ENCODE measurements at places on chromosomes 1 and 21. TPM values are rescaled to one million over a fixed set of nuclear protein-coding genes. Genes with fewer than 3 reads are reported as not detected.

DNA sequence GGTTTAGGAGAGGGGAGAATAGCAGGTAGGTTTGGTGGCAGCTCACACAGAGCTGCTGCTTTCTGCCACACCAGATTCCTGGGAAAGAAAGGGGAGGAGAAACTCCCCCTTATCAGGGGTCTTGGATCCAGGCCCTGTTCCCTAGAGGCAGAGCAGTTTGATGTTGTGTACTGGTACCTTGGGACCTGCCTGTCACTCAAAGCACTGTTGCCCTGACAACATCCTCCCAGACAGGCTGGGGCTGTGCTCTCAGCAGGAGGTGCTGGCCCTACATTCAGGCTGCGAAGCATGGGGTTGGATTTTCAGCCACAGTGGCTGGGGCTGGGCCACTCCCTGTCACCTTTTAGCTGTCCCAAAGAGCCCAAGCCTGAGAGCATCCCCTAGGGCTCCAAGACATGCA, 188.0 kb downstream of the GRIK3 start:
- DNase-seq = no peak
- H3K36me3 ChIP-seq = no peaks in the 10 kb centered on the region

DNA sequence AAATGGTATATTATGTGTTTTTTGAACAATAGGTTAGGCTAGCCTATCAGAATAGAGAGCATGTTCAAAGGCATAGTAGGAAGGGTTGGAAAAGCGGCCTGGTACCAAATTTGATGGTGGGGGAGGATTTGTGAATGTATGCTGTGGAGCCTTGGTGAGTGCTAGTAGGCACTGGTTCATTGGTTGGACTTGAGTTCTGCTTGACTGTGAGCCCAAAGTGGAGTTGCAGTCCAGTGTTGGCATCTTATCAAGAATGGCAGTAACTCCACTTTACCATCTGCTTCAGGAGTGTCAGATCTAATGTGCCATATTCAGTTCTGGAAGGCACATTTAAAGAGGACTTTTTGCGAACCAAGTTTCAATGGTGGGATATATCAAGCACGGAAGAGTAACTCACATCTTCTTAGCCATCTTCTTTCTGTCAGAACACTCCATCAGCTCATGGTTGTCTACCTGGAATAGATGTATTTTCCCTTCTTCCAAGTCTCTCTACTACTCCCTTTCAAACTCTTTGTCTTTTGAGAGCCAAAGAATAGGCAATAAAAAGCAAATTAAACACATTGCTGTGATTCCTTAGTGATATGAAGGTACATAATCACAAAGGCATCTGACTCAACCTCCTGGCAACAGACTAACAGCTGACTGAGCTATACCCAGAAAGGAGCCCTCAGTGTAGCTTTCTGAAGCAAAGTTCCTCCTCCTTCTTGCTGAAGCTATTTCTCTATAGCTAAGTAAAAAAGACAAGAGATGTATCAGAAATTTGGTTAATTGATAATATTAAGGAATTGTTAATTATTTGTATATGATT, 21.7 kb downstream of the LRRC8B start:
- H3K27me3 ChIP-seq = no peaks in the 10 kb centered on the region
- H3K36me3 ChIP-seq = no peaks in the 10 kb centered on the region
- H3K27ac ChIP-seq = no peak overlapping the region
- no peak for DNase-seq
- no peaks in the 10 kb centered on the region for H3K4me1 ChIP-seq
- no peak overlapping the region for H3K4me3 ChIP-seq

Gene DCLRE1B
- total RNA-seq = 21.4 TPM

Gene E2F2
- total RNA-seq = 23.5 TPM

Gene CYP4A22
- total RNA-seq = not detected

GRCh38 chr1:50218344-50219120, 109.8 kb downstream of the ELAVL4 start:
- H3K27ac ChIP-seq = no peak overlapping the region
- no peaks in the 10 kb centered on the region for H3K4me1 ChIP-seq
- H3K4me3 ChIP-seq = no peak overlapping the region
- H3K36me3 ChIP-seq = no peaks in the 10 kb centered on the region
- DNase-seq = no peak

GRCh38 chr1:195738966-195739650, 869.1 kb downstream of the KCNT2 start:
- H3K36me3 ChIP-seq = no peaks in the 10 kb centered on the region
- H3K4me1 ChIP-seq = peaks cover 8% of the 10 kb centered on the region
- H3K4me3 ChIP-seq = no peak overlapping the region
- DNase-seq = no peak

Gene DNALI1
- 28.6 TPM for total RNA-seq

DNA sequence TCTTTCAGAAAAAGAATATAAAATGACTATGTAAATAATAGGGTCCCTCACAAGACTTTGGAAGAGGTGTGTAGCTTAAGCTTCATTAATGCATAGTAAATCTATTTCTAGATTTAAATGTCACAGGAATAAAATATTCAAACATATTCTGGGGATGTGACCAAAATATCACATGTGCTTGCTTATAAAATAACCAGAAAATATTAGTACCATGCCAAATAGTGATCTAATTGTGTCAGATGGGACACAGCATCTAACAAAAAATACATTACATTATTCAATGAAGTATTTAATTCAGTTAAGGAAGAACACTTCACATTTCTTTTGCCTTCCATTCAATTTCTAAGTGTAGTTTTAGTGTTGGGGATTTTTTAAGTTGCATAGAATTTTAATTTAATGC, 179.5 kb downstream of the LRRC40 start:
- no peaks in the 10 kb centered on the region for H3K4me1 ChIP-seq
- no peak for DNase-seq
- H3K27ac ChIP-seq = no peak overlapping the region
- no peak overlapping the region for H3K4me3 ChIP-seq
- no peaks in the 10 kb centered on the region for H3K27me3 ChIP-seq
- H3K36me3 ChIP-seq = no peaks in the 10 kb centered on the region

Gene IFI16
- 6.3 TPM for total RNA-seq

DNA sequence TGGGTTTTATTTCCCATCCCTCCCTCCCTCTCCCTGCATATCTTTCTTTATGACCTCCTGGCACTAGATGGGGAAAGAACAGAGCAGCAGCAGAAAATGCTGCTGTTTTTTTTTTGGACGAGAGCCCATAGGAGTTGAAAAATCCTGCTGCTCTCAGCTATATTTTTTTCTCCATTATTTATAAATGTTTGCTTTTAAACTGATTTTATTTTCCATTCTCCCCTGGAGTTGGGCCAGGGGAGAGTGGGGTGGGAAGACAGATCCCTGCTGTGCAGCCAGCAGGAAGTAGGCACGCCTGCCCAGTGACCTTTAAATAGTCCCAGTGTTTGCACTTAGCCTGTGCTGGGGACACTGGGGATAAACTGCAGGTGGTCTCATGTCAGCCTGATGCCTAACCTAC, 17.4 kb downstream of the SFT2D2 start:
- no peak overlapping the region for H3K4me3 ChIP-seq
- H3K4me1 ChIP-seq = peaks cover 4% of the 10 kb centered on the region
- DNase-seq = no peak
- H3K27me3 ChIP-seq = no peaks in the 10 kb centered on the region

Gene GJA8
- not detected for total RNA-seq

DNA sequence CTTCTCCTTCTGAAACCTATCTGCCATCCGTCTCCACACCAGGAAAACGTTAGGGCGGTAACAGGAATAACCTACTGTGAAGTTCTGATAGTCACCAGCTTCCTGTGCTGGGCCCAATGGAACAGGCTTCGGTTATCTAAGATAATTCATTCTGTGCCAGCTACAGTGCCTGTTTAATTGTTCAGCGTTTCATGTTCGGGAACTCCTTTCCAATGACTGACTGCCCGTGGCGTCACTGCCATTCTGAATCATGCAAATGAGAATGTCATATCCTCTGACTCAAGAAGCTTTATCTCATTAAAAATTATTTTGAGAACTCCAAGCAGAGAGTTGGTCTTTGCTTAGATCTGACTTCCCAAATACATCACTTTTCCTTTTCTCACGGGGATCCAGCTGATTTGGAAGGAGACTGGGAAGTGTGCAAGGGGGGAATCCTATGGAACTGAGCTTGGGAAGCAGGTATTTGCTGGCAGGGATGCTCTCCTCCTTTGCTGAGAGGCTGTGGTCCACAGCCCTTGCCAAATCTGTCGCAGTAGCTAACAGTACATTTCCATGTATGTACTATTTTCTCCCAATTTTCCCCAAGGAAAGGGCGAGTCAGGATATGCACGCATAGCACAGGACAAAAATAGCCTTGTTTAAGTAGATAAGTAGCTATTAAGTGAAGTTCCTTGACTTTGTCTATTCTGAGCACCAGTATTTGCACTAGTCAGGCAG, 358.7 kb downstream of the LTN1 start:
- no peaks in the 10 kb centered on the region for H3K36me3 ChIP-seq
- no peaks in the 10 kb centered on the region for H3K4me1 ChIP-seq
- H3K27ac ChIP-seq = no peak overlapping the region
- no peak for DNase-seq
- H3K4me3 ChIP-seq = no peak overlapping the region

DNA sequence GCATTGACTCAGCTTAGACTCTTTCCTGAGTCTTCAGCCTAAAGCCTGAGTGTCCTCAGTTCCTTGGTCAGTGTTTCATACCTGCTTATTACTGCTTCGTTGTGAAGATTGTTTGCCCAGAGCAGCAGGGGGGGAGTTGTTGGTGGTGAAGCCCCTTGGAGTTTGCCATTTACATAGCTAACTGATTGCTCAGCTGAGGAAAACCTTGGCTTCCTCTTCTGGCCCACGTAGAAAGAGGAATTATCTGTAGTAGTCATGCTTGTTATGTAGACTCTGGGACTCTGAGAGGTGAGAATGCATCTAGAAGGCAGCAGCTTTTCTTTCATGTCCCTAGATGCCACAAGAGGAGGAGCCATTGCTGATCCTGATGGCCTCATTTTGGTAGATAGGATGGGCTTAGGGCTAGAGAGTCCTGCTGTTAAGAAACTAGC, 125.9 kb downstream of the MAST2 start:
- no peak overlapping the region for H3K4me3 ChIP-seq
- peaks cover 25% of the 10 kb centered on the region for H3K27me3 ChIP-seq
- no peak for DNase-seq

Gene SPATA21
- not detected for total RNA-seq

GRCh38 chr1:203058676-203058935, 27.2 kb downstream of the MYOG start:
- no peak overlapping the region for H3K4me3 ChIP-seq
- peaks cover 19% of the 10 kb centered on the region for H3K4me1 ChIP-seq
- H3K36me3 ChIP-seq = no peaks in the 10 kb centered on the region

GRCh38 chr1:110916274-110916668, 43.3 kb downstream of the CD53 start:
- no peak overlapping the region for H3K27ac ChIP-seq
- no peaks in the 10 kb centered on the region for H3K36me3 ChIP-seq
- H3K4me3 ChIP-seq = no peak overlapping the region
- H3K27me3 ChIP-seq = peaks cover 17% of the 10 kb centered on the region
- no peak for DNase-seq

- no peak overlapping the region for H3K27ac ChIP-seq
- peaks cover 1% of the 10 kb centered on the region for H3K27me3 ChIP-seq
- no peak overlapping the region for H3K4me3 ChIP-seq
- DNase-seq = no peak
- H3K36me3 ChIP-seq = no peaks in the 10 kb centered on the region
- H3K4me1 ChIP-seq = peaks cover 24% of the 10 kb centered on the region
Observed at GRCh38 chr1:201636097-201636496, 97.2 kb downstream of the NAV1 start.

Gene OTUD3
- 23.3 TPM for total RNA-seq

DNA sequence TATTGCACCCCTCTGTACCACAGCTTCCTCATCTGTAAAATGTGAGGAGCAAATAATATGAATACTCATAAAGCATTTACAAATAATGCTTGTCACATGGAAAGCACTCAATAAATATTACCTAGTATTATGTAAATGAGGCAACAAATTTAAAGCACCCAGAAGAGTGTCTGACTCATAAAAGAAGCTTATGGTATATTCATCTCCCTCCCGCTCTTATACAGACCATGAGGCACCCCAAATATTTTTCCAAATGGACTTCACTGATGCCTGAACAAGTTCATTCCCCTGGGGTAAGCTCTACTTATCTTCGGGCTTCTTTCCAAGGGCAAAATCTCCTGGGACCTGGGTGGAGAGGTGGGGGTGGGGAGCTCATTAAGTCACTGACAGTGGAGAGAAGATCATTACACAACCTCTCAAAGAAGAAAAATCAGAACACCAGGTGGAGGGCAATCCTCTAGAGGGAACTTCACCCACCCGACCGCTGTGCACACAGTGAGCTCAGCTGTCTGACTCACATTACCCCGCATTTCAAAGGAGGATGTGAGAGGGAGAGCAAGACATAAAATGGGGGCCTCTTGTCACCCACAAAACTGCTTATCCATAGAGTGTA, 166.2 kb downstream of the ASTN1 start:
- peaks cover 30% of the 10 kb centered on the region for H3K4me1 ChIP-seq
- H3K4me3 ChIP-seq = no peak overlapping the region
- no peak overlapping the region for H3K27ac ChIP-seq
- no peaks in the 10 kb centered on the region for H3K27me3 ChIP-seq
- peaks cover 2% of the 10 kb centered on the region for H3K36me3 ChIP-seq

DNA sequence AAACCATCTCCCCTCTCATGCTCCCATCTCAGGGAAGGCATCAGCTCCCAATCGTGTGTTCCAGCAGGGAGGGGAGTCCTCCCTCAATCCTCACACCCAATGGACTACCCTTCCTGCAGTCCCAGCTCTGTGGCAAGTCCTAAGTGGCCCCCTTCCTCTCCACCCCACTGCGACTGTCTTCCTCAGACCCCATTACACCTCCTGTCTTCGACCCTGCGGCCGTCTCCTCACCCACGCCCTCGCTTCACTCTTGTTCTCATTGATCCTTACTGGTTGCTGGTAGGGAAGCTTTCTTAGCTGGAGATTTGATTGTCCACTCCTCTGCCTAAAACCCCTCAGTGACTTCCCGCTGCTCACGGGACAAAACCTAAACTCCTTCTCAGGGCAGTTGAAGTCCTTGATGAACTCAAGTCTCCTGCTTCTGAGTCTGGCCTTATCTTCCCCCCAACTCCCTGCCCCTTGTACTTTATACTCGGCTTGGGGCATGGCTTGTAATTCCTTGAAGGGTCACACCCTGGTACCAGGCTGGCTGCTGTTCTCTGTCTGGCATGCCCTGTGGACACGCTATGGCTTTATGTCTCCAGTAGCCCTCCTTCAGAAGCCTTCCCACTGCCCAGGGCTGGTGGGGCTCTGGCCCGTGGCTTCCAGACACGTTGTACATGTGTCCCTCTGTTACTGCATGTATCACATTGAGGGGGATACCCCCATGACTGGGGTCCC, 2.3 kb upstream of the EPS8L3 start:
- no peak overlapping the region for H3K27ac ChIP-seq
- H3K4me3 ChIP-seq = no peak overlapping the region
- no peaks in the 10 kb centered on the region for H3K27me3 ChIP-seq
- no peak for DNase-seq

Gene ANGPTL3
- not detected for total RNA-seq

GRCh38 chr1:42956739-42957138, 1.9 kb downstream of the SLC2A1 start:
- H3K4me1 ChIP-seq = peaks cover 69% of the 10 kb centered on the region
- H3K36me3 ChIP-seq = peaks cover 23% of the 10 kb centered on the region
- H3K27me3 ChIP-seq = peaks cover 15% of the 10 kb centered on the region
